Stimulated activated CD8-positive, alpha-beta memory T cell treated with anti-CD3 and anti-CD28 coated beads, Interleukin-4, amount 100 ng/mL, for 4 hours (primary cell): ENCODE measurements at places on chromosomes 1 and 21.

DNA sequence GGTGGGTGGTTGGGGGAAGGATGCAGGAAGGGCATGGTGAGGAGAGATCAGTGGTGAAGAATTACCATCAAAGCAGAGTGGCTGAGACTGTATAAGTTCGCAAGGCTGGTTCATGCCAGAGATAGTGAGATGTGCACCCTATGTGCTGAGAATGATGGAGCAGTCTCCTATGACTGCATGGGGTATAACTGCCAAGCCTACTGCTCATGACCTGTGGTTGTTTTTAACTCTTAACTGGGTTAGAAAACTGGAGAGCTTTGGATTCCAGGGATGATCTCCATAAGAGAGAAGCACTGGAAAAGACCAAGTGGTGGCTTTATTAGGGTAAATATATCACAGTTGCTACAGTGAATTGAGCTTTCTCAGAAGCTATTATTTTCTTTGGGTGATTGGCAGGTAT is 16.2 kb downstream of the WNT2B start:
- DNase-seq = no peak

DNA sequence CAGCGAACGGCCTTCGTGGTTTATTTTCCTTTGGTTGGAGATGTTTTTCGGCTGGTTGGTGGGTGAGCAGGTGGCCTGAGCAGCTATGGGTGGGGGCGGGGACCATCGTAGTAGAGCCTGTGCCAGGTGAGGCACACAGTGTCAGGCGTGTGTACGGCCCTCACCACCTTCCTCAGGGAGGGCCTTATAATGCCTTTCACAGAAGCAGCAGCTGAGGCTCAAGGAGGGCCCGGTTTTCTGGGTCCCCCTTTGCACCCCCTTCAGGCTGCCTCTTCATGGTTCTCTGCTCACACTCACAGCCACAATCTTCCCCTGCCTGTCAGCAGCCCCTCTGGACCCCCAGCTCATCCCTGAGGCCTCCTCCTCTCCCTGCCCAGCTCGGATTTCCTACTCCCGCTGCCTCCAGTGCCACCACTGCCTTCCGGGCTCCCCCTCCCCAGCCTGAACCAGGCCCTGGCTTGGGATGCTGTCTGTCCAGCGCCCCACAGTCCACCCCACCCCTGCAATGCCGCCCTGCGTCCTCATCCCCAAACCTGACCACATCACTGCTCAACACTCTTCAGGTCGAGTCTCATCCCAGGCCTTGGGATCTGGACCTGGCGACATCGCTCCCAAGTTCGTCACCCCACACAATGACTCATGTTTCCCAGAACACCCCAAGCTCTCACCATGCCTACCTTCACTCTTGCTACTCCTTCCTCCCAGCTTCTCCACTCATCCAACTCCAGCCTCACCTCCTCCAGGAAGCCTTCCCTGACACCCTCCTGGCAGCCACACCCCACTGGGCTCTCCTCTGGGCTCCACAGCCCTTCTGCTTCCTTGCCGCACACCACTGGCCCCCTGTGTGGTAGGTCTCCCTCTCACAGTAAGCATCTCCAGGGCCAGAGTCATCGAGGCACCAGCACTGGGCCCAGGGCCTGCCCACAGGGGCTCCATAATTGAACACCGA is 53.9 kb downstream of the DMRTB1 start:
- no peak for DNase-seq

GRCh38 chr1:7511381-7511780 is 259.7 kb upstream of the VAMP3 start:
- no peak for DNase-seq

- DNase-seq = no peak
Observed at GRCh38 chr1:91171898-91172297, 150.1 kb upstream of the ZNF644 start.

- no peak for DNase-seq
Observed at GRCh38 chr1:246703581-246703980, 20.6 kb upstream of the SCCPDH start.

GRCh38 chr1:81733480-81733879 is 67.3 kb upstream of the ADGRL2 start:
- no peak for DNase-seq

GRCh38 chr1:53735681-53736080 is 3.3 kb downstream of the GLIS1 start:
- DNase-seq = no peak
